ENCODE measurements at places on chromosomes 4 and X. TPM values are rescaled to one million over a fixed set of nuclear protein-coding genes. Genes with fewer than 3 reads are reported as not detected.

The HTT gene
- total RNA-seq: 44.2 TPM

The LRP2BP gene
- total RNA-seq: 0.45 TPM

The LNX1 gene
- 11.6 TPM for total RNA-seq

The BEND2 gene
- total RNA-seq: not detected

The GPC4 gene
- total RNA-seq: 15.4 TPM

The SOX3 gene
- total RNA-seq: not detected

The ARMCX1 gene
- total RNA-seq: 18.2 TPM

The HSFX2 gene
- not detected for total RNA-seq

The DUSP21 gene
- not detected for total RNA-seq

GRCh38 chrX:118974088-118974907, at the start of gene LONRF3:
TSS of gene LONRF3 (plus strand) at chrX:118974618. CDS start at chrX:118974781, 163 bp downstream.
- peak; percentile 77 for DNase-seq
- peaks cover 22% of the 10 kb centered on the region for H3K27me3 ChIP-seq
- peaks cover 2% of the 10 kb centered on the region for H3K36me3 ChIP-seq
- H3K4me1 ChIP-seq: peaks cover 21% of the 10 kb centered on the region
- H3K4me3 ChIP-seq: peak within 1 kb of the TSS; percentile 56
- peak within 1 kb of the TSS; percentile 76 for H3K27ac ChIP-seq

DNA sequence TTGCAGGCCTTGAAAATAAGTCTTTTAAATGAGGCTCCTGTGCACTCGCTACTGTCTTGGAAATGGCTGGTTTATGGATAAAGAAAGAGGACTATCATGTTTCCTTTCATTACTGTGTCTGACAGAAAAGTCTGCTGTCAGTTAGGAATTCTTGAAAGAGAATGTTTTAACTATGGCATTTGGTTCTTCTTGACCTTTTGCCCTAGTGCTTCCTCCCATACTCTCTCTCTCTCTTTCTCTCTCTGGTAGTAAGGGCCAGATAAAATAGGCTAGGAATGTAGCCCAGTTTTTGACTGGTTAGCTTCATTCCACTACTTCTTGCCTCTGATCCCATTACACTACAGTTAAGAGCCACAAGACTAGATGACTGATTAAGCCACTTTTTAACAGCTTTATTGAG, 29.8 kb downstream of the YY2 start:
- H3K4me3 ChIP-seq: no peak overlapping the region
- no peak for DNase-seq
- H3K27me3 ChIP-seq: no peaks in the 10 kb centered on the region
- no peak overlapping the region for H3K27ac ChIP-seq

DNA sequence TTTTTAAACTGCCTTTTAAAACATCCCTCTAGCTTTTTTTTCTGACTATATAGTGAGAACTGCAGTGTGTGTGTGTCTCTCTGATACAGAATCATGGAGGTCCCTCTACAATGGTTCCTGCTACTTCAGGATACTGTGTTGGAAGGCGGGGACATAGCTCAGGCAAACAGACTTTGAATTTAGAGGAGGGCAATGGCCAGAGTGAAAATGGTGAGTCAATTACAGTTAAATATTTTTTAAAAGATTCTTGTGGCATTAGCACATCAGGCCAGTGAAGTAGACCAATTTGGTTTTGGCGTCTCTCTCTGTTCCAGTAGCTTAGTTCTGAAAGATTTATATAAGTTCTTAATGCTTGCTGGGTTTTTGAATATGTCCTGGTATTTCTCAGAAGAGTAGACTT, 47.1 kb downstream of the ALG13 start:
- no peak overlapping the region for H3K4me3 ChIP-seq
- peaks cover 25% of the 10 kb centered on the region for H3K36me3 ChIP-seq
- H3K27me3 ChIP-seq: no peaks in the 10 kb centered on the region

- no peaks in the 10 kb centered on the region for H3K36me3 ChIP-seq
- H3K27ac ChIP-seq: peak overlapping the region; percentile 40
- DNase-seq: peak; percentile 46
- no peak overlapping the region for H3K4me3 ChIP-seq
Observed at GRCh38 chrX:1466971-1467561, 14.4 kb upstream of the ASMTL start.

GRCh38 chr4:86981789-86982188, 47.0 kb downstream of the AFF1 start:
- no peak for DNase-seq
- H3K4me1 ChIP-seq: no peaks in the 10 kb centered on the region
- no peak overlapping the region for H3K4me3 ChIP-seq
- no peak overlapping the region for H3K27ac ChIP-seq
- H3K36me3 ChIP-seq: peaks cover 6% of the 10 kb centered on the region

- peak; percentile 67 for DNase-seq
- H3K4me1 ChIP-seq: peaks cover 15% of the 10 kb centered on the region
- no peaks in the 10 kb centered on the region for H3K27me3 ChIP-seq
- no peak overlapping the region for H3K27ac ChIP-seq
Observed at GRCh38 chr4:8409264-8410065, 31.1 kb downstream of the ACOX3 start.

- H3K36me3 ChIP-seq: no peaks in the 10 kb centered on the region
- H3K27ac ChIP-seq: no peak overlapping the region
- DNase-seq: no peak
- H3K27me3 ChIP-seq: no peaks in the 10 kb centered on the region
- peaks cover 4% of the 10 kb centered on the region for H3K4me1 ChIP-seq
Observed at GRCh38 chr4:76518241-76518640, 83.2 kb downstream of the SHROOM3 start.

DNA sequence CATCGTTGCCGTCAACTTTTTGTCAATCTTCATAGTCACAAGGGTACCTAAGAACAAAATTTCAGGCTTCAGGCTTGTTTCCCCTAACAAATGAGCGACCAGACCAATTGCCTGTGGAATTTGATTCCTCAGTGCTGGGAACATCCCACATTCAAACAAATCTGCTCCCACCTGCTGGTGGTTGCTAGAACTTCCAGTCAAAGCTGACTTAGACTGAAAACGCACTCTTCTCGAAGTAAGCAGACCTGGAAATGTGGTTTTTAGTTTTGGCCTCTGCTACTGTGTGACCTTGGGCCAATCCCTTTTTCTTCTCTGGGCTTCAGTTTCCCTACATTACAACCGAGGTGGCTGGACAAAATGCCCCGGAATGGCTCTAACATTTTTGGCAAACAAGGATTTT, 1.8 kb upstream of the GABRQ start:
- H3K27ac ChIP-seq: no peak overlapping the region
- H3K4me1 ChIP-seq: no peaks in the 10 kb centered on the region
- no peaks in the 10 kb centered on the region for H3K36me3 ChIP-seq

DNA sequence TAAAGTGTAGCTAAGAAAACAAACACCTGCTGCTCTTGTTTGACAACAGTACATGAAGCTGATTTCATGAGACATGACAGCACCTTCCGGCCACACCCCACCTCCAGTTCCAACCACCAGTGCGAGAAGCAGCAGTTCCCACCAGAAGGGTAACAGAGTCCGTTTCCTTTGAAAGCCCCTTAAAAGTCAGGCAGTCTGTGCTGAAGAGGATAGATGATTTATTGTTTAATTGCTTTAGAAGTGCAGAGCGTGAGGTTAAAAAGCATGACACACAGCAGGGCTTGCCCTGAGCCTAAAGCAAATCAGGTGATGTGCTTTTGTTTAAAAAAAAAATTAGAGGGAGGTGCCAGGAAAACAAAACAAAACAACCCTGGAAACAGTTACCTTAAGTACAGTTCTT, 82.6 kb downstream of the HADH start:
- no peak overlapping the region for H3K27ac ChIP-seq
- no peak overlapping the region for H3K4me3 ChIP-seq
- DNase-seq: no peak
- H3K4me1 ChIP-seq: no peaks in the 10 kb centered on the region

GRCh38 chr4:61533140-61533539, 333.0 kb downstream of the ADGRL3 start:
- no peak for DNase-seq
- no peaks in the 10 kb centered on the region for H3K4me1 ChIP-seq
- no peaks in the 10 kb centered on the region for H3K36me3 ChIP-seq

DNA sequence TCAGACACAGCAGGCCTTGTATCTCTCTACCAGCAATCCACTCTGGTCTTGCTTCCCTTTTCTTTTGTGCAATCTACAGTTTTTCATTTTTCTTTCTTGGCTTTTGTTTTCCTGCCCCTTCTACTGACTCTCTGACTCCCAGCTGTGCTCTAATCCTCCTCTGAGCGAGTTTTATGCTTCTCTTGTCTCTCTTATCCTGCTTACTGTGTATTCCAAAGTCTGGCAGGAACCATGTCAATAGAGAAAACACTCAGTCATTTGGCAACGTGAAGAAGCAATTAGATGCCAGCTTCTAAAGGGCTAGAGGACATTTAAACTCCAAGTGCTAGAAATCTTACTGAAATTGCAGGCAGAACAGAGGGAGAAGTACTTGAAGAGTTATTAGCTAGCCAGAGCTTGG, 984.6 kb upstream of the TENM3 start:
- H3K4me1 ChIP-seq: no peaks in the 10 kb centered on the region
- H3K4me3 ChIP-seq: no peak overlapping the region
- no peak overlapping the region for H3K27ac ChIP-seq
- no peaks in the 10 kb centered on the region for H3K36me3 ChIP-seq

DNA sequence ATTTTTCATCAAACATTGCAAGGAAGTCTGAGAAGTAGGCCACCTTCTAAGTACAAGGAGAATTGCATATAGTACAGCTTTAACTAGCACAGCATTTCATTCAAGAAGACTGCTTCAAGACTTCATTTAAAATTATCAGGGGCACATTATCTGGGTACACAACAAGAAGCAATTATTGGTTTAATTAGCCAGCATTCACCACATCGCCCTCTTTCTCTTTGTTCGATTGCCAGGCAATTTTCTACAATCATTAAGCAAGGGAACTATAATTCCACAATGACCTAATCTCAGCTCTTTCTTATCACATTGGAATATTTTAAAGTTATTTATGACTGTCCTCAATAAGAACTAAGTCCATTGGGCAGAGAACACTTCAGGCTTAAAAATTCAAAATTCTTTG, 1347.1 kb upstream of the PABPC4L start:
- no peaks in the 10 kb centered on the region for H3K36me3 ChIP-seq
- no peaks in the 10 kb centered on the region for H3K27me3 ChIP-seq
- DNase-seq: no peak
- H3K27ac ChIP-seq: no peak overlapping the region

- no peak overlapping the region for H3K27ac ChIP-seq
- no peaks in the 10 kb centered on the region for H3K36me3 ChIP-seq
- H3K4me3 ChIP-seq: no peak overlapping the region
- no peaks in the 10 kb centered on the region for H3K27me3 ChIP-seq
Observed at GRCh38 chr4:124095621-124096020, 616.9 kb downstream of the ANKRD50 start.

- H3K36me3 ChIP-seq: no peaks in the 10 kb centered on the region
- H3K27ac ChIP-seq: no peak overlapping the region
- no peaks in the 10 kb centered on the region for H3K4me1 ChIP-seq
- DNase-seq: no peak
Observed at GRCh38 chrX:35076061-35076460, 133.5 kb downstream of the FAM47B start.

DNA sequence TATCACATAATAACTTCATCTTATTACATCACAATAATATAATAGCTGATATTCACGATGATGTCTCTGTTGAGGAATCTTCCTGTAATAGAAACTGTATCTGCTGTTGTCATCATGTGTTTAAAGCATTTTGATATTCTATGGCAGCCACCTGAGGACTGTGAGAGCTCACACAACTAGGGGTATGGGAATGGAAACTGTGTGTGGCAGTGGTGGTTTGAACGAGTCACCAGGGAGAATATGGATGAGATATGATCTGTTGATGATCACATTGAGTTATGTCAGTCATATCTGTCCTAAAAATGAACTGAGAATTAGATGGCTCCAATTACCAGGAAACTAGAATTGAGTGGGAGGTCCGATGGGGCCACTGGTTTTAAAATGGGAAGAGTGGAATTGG, 169.6 kb downstream of the MID1IP1 start:
- no peaks in the 10 kb centered on the region for H3K27me3 ChIP-seq
- no peaks in the 10 kb centered on the region for H3K36me3 ChIP-seq
- H3K27ac ChIP-seq: no peak overlapping the region

DNA sequence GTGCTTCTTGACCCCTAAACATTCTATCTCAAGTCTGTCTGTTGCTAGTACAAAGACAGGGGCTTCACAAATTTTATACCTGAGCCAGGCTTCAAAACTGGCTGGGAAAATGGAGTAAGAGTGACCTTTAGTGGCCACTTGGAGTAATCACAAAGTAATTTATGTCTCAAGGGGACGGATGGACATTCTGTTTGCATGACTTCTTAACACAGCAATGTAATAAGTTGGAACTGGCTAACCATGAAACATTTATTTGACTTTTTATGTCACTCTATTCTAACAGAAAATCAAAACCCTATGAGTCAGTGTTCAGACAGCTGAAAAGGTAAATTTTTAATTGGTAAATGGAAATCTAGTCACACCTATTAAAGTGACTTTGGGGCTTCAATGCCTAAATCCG, 600.6 kb downstream of the ANKRD50 start:
- H3K36me3 ChIP-seq: no peaks in the 10 kb centered on the region
- H3K4me1 ChIP-seq: peaks cover 12% of the 10 kb centered on the region
- H3K27me3 ChIP-seq: no peaks in the 10 kb centered on the region
- no peak overlapping the region for H3K27ac ChIP-seq
- no peak for DNase-seq

DNA sequence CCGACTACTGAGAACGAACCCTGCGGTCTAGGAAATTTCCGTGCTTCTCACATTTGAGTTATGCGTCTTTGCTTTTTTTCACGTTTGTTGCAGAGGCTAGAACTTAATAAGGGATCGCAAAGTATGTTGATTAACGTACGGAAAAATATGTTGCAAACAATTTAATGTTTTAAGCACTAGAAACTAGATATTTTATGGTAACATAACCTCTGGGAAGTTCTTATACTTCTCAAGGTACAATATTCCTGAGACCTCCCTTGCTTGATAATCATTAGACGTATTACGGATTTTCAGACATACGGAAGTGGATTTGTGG, 639 bp upstream of the PRDM5 start:
- peak overlapping the region; percentile 77 for H3K4me3 ChIP-seq
- DNase-seq: no peak
- H3K27ac ChIP-seq: peak overlapping the region; percentile 93
- no peaks in the 10 kb centered on the region for H3K36me3 ChIP-seq
- no peaks in the 10 kb centered on the region for H3K27me3 ChIP-seq
- peaks cover 39% of the 10 kb centered on the region for H3K4me1 ChIP-seq

- no peak overlapping the region for H3K4me3 ChIP-seq
- H3K36me3 ChIP-seq: no peaks in the 10 kb centered on the region
- no peak overlapping the region for H3K27ac ChIP-seq
- no peak for DNase-seq
- no peaks in the 10 kb centered on the region for H3K4me1 ChIP-seq
Observed at GRCh38 chr4:85701861-85702321, 226.9 kb downstream of the ARHGAP24 start.

All from stomach (tissue), 19 donors.